AG09309 (cell line): ENCODE measurements at places on chromosomes 11 and 22.

DNA sequence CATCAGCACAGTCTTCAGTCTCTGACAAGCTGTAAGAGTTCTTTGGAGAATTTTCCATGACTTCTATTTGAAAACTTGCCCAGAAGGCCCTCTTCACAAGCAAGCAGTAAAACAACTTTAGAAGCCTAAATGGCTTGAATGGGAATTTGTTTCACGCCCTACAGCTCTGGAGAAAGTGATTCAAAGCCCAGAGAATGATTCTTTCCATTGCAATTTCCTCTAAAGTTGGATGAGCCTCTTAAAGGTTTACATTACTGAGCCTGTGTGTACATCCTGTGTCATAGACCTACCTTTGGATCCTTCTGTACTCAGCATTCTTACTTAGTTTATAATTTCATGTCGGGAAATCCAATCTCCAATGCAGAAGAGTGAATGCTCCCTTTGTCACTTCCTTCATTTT lies 6.8 kb upstream of the OR8B3 start:
- DNase-seq: no peak

GRCh38 chr11:97356144-97356543 lies 966.3 kb downstream of the JRKL start:
- DNase-seq: no peak

GRCh38 chr11:62707277-62707861 lies at the start of the genes BSCL2 and GNG3:
Gene BSCL2 (minus strand): TSS chr11:62707424. CDS start chr11:62707195, 229 bp downstream.
Gene GNG3 (plus strand): TSS chr11:62707676. CDS start chr11:62708296, 620 bp downstream.
- DNase-seq: no peak

DNA sequence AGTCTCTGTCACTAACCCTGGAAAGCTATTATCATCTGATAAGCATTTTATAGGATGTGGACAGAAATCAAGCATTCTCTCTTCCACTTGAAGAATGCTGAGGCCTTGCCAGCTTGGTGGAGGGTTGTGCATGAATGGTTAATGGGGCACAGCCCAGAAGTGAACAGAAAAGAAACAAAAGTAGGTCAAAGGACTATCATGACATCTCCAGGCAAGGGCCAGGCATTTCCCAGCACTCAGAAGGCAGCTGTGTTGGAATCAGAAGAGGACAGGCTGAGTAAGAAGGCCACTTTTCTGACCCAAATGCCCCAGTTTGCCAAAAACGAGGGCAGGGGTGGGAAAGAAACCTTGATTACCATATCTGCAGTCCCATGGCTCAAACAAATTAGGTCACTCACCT lies 12.4 kb downstream of the TENM4 start:
- no peak for DNase-seq

- no peak for DNase-seq
Observed at GRCh38 chr11:133545199-133545803, 13.0 kb upstream of the OPCML start.

- DNase-seq: no peak
Observed at GRCh38 chr11:47376107-47376524, 2.2 kb downstream of the SPI1 start.
